ENCODE measurements at places on chromosomes 6 and 20.

DNA sequence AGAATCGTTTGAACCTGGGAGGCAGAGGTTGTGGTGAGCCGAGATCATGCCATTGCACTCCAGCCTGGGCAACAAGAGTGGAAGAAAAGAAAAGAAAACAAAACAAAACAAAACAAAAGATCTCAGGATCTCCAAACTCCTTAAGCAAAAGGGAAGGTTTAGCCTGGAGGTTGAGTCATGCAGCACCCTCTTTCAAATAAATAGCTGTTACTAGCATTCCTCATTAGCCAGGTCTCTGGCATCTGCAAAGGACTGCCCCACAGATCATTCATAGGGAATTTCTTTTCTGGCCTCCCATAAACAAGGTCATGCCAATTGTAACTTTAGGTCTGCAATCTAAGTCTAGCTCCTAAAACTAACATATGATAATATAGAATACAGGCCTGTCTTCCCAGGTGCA lies 37.2 kb downstream of the EDN1 start:
- DNase-seq = peak; percentile 72

DNA sequence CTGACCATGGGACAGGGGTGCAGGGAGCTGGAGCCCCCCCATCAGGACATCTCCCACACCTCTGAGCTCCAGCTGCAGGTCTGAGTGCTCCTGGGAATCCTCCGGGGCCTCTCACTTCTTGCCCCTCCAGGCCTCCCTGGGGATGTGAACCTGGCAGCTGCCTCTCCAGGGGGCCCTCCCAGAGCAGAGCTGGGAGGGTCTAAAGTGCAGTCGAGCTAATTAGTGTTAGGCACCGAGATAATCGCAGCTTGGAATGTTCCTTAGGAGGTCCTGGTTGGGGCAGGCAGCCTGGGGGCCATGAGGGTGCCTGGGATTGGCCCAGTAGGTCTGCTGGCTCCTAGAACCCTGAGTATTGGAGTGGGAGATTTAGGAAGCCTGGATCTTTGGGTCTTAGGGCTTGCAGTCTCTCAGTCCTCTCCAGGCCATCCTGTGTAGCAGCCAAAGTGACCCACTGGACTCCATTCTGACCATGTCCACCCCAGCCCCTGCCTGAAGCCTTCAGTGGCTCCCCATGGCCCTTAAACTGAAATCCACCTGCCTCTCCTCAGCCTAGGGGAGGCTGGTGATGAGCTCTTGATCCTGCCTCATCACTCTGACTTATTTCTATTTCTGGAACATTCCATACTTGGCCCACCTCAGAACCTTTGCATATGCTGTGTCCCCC lies 26.0 kb downstream of the CEBPB start:
- no peak for DNase-seq

DNA sequence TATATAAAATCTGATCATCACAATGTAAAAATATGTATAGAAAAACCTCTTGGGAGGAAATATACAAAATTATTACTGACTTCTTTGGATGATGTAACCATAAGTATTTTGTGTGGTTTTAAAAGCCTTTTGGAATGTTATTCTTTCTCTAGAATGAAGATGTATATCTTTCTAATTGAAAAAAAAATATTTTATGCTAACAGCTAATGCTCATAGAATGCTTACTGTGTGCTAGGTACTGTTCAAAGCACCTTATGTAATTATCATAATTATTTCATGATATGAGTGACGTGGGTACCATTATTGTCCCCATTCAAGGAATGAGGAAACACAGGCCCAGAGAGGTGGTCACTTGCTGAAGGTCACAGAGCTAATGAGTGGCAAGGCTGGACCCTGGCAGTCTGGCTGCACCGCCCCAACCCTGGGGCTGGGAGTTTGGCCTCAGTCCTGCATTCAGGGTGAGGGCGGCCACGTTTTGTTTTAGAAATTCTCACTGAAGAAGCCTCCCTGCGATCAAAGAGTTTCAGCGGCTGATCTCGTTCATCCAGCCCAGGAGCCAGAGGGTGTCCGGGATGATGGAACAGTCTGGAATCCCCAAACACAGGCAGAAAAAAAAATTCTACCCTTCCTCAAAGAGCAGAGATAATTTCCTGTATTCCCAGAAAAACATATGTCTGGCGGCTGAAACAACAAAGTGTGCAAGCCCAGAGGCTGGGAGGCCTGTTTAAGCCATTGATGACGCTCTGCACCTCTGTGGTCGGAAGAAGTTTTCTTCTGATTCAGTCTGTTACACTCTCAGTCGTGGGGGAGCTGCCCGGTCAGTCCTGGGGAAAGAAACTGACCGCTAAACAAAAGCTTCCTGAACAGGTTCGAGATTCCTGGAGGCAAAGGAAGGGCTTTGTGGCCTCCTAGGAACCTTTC lies 37.3 kb downstream of the TFEB start:
- peak; percentile 98 for DNase-seq

- DNase-seq = peak; percentile 30
These were observed 145.1 kb downstream of the RIMS1 start for GRCh38 chr6:72031471-72031870.

- DNase-seq = no peak
These were observed 87.1 kb downstream of the ERMARD start for GRCh38 chr6:169838346-169839028.

DNA sequence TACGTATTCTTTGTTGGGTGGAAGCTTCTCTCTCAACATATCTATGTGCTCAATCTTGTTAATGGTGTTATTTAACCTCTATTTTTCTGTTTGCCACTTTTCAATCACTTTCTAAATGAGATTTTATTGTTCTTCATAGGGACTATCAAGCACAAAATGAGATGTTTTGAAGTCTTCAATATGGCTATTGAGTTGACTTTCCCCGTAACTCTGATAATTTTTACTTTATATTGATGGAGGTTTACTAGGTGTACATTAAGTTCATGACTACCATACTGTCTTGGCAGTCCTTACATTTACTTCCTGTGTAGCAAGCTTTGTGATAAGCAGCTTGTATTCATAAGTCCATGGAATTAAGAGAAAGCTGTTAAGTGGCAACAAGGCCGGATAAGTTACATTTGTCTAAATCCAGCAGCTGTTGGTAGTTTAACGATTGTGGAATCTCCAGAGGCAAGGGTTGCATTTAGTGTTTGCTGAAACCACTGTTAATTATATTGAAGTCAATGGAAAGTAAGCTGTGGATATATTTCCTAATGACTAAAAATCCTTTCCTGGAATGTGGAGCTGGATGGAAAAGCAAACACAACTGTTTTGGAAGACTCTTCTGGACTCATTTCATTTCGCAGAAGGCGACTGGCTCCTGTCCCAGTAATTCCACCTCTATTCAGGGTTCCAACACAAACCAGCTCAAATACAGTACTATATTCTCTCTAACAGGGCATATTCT lies 57.3 kb upstream of the SMIM29 start:
- peak; percentile 24 for DNase-seq
